ENCODE measurements at places on chromosomes 5 and 9.

DNA sequence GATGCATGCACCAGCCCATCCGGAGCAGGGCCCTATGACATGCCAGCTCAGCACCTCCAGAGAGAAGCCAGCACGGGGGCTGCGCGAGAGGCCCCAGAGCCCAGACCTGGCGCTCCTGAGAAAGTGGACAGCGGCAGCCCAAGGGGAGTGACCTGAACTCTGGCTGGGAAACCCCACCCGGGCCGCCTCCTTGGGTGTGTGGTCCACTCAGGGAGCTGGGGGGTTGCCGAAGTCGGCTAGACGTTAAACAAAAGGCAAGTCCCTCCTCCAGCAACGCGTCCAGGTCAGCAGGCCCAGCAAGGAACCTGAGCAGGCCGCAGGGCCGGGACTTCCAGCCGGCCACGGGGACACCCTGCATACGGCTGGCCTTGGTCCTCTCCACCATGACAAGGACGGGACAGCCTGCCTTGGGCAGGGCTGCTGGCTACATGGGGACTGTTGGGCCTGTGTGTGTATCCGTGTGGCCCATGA, 35.7 kb downstream of the NACC2 start:
- no peak for DNase-seq

DNA sequence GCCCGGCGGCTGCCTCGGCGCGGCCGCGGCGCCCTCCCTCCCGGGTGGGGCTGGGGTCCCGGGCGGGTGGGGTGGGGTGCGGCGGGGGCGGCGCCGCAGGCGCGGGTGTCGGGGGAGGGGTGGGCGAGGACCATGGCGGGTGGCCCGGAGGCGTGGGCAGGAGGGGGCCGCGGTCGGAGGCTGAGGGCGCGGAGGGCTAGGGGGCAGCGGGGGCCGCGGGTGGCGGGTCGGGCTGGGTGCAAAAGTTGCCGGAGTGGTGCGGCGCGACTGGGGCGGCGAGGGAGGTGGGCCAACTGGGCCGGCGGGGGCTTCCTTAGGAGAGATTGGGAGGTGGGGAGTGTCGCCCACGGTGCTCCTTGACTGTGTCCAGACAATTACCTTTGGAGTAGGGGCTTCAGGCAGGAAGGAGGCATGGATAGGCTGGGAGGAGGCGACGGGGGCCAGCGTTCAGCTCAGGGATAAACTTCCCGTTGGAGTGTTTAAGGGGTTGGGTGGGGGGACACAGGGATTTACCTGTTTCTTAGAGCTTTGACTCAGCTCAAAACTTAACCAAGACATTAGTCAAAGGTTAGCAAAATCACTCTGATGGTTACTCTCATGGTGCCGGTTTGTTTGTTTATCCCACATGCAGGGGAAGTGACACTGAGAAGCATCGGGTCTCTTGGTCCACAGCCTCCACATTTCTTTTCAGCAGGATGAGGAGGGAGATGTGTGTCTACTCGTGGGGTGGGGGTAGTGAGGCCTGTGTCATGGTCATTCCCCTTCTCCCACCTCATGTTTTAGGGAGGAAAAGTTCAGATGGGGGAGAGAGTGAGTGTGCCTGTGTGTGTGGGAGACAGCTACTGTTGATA, 859 bp downstream of the CSNK1G3 start:
- DNase-seq: no peak

- DNase-seq: no peak
Observed at GRCh38 chr9:124270504-124271335, 13.0 kb downstream of the NEK6 start.

DNA sequence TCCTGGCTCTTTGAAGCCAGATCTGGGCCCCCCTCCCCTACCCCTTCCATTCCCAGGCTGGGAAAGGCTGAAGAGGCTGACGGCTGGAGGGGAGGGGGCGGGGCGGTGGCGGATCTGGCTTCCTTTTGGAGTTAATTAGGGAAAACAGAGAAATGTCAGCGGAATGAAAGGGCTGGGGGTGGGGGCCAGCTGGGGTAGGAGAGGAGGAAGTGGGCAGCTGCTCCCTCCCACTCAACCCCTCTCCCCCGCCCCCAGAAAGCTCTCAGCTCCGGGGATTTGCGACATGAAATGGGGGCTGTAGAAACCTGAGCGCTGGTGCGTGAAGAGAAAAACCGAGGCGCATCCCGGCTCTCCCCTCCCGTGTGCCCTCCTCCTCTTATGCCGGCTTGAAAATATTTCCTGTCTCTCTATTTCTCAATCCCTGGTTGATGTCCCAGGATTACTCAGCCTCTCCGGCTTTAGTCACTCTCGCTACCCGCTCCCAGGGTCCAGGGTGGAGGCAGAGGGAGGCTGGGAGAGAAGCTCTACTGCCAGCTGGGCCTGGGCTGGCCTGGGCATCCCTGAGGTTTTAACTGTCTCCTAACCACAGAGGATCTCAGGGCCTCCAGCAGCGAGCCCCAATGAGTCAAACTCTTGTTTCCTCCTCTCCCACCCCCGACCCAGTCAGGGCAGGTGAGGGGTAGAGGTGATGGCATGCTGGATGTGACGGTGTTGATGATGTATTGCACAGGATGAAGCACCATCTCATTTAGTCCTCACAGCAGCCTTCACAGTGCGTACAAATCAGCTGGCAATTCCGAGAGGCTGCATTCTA, 20.1 kb downstream of the PCDHGC5 start:
- no peak for DNase-seq

DNA sequence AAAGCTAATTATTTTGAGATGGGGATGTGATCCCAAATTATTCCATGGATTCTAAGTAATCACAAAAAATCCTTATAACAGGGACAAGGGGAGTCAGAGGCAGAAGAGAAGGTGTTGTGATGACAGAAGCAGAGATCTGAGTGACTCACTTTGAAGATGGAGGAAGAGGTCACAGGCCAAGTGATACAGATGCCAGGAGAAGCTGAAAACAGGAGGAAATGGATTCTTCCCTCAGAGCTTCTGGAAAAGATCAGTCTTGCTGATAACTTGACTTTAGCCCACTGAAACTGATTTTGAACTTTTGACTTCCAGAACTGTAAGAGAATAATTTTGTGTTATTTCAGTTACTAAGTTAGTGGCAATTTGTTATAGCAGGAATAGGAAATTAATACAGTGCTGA, 105.3 kb downstream of the GCNT1 start:
- no peak for DNase-seq

DNA sequence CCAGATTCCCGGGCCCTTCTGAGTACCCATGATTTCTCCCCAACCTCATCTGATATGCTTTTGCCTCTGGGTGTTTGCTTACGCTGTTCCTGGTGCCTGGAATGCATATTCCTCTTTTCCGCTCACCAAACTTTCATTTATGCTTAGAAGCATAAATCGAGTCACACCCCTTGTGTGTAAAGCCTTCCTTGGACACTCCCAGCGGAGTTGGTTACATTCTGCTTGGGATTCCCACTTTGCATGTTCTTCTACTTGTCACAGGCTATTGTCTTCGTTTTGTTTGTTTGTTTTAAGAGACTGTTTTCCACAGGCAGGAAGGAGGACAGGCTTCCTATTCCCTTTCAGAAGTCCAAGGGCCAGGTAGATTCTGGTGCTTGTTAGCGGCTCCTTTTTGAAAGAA, 76.5 kb downstream of the SEC61B start:
- no peak for DNase-seq

- DNase-seq: no peak
Observed at GRCh38 chr5:98631311-98632054, 142.0 kb upstream of the RGMB start.

DNA sequence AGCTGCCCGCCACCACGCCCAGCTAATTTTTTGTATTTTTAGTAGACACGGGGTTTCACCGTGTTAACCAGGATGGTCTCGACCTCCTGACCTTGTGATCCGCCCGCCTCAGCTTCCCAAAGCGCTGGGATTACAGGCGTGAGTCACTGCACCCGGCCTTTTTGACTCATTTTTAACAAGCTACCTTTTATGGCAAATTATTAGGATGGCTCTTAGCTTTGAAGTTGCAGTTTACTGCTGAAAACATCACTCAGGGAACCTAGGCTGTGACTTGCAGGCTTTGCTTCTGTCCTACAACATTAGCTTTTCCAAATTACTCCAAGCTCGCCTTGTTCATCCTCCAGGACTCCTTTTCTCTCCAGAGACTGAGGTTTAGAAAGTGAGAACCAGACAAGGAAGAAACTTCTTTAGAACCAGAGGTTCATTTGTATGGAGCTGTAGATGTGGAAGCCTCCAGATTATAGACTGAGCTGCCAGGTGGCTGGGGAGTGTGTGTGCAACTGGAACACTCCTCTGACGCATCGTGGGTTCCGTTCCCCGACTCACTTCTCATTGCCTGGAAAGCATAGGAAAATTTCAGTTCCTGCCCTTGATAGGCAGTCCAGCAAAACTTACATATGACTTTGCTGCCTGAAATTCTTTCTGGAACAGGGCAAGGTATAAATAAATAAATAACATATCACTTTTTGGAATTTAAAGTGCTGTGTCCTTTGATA, 23.8 kb upstream of the SPTAN1 start:
- DNase-seq: no peak

- DNase-seq: no peak
Observed at GRCh38 chr9:5652821-5653220, 23.9 kb downstream of the RIC1 start.

DNA sequence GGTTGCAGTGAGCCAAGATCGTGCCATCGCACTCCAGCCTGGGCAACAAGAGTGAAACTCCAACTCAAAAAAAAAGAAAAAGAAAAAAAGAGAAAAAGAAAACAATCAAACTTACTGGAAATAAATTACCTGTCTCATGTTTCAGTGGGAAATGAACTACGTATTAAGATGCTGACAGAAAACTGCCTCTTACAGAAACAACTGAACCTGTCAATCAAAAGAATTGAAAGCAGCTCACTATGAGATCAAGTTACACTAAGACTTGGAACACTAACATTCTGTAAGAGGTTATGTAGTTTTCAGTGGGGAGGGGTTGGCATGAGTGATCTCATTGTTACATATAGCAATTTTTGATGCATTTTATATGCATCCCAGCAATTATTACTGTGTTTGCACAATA, 64.4 kb upstream of the SPATA31E1 start:
- no peak for DNase-seq

DNA sequence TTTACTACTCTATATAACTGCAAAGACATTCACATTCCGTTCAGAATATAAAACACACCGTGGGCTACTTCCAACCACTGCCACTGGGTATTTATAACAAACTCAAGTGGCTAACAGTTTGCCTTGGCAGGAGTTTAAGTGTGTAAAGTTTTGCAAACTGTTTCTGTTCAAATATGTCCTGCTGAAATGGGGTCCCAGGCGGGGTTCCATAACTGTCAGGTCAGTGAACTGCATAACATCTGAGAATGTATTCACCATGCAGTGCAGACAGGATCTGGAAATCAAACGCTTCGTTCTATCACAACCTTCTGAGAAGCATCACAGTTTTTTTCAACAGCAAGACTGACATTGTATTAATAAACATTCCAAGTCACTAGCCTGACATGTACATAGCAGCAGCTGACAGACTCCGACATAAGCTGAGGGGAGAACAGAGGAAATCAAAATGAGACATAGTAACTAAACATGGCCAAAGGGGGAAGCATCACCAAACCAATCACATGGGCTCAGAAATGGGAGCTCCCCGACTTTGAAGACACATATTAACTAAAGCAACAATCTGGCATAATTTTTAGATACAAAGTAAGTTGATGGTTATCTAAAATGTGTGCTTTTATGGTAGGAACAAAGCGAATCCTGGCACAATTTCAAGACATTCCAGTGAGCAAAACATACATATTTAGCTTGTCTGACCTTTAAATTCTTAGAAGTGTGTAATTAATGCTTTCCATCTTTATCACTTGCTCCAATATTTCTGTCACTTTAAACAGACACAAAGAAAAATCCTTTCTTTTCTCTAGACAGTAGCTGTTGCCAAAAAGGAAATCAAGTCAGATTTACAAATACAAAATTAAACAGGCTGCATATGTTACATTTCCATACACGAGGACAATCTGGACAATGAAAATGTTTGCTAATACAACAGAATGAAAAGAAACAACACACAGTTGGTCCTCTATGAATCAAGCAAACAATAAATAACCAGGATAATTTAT, 156.8 kb downstream of the MAPKAP1 start:
- DNase-seq: no peak

DNA sequence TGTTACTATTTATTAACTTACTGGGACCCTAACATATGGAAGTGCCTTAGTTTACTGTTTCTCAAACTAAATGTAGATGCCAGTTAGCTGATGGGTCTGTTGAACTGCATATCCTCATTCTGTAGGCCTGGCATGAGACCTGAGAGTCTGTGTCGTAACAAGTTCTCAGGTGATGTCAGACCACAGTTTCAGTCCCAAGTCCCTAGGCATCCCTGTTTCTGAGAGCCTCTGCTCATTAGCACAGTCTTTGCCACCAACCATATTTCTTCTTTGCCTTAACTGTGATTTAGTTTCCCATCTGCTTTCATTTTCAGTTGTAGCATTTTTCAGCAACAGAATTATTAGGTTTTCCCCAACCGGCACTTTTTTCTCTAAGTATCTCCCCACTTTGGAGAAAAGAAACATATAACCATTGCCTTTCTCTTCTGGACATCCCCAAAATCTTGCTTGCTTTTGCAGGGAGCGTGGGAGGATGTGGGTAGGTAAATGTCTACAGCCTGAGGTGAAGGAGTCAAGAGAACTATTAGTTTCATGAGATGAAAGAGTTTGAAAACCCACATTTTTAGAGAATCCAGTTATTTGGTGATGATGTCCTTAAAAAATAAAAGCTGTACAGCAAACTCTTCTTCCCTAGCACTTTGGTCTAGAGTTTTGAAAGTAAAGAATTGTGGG, 74.6 kb downstream of the NUDT12 start:
- no peak for DNase-seq

DNA sequence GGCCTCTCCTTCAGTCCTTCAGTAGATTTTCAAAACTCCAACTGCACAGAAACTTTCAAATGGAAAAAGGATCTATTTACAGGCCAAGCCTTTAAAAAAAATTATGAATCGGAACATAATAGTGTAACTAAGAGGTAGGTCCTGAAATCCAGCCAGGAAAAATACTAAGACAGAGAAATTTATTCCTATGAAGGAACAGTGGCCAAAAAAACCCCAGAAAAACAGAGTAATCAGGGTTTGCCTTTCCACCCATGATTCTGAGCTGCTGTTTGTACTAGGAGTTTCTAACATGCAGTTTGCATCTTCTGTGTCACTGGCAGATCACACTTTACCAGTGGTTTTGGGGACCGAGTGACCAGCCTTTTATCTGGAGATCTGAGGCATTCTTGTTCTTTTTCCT, 93.1 kb upstream of the TMED7 start:
- no peak for DNase-seq

DNA sequence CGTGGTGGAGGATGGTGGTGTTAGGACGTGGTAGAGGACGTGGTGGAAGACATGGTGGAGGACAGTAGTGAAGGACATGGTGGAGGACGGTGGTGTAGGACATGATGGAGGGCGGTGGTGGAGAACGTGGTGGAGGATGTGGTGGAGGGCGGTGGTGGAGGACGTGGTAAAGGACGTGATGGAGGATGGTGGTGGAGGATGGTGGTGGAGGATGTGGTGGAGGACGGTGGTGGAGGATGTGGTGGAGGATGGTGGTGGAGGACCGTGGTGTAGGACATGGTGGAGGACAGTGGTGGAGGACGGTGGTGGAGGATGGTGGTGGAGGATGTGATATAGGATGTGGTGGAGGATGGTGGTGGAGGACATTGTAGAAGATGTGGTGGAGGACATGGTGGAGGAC, 67.6 kb downstream of the S1PR3 start:
- no peak for DNase-seq

- no peak for DNase-seq
Observed at GRCh38 chr5:139167952-139168720, 30.0 kb downstream of the SIL1 start.

Data from stimulated activated CD4-positive, alpha-beta T cell treated with anti-CD3 and anti-CD28 coated beads, Interleukin-12 subunit alpha, Interleukin-12 subunit beta, amount 100 ng/mL, for 4 hours (primary cell).